G401 (cell line): ENCODE measurements at places on chromosomes 2 and 18.

GRCh38 chr18:70024829-70025228, 77.2 kb upstream of the CD226 start:
- DNase-seq = no peak

DNA sequence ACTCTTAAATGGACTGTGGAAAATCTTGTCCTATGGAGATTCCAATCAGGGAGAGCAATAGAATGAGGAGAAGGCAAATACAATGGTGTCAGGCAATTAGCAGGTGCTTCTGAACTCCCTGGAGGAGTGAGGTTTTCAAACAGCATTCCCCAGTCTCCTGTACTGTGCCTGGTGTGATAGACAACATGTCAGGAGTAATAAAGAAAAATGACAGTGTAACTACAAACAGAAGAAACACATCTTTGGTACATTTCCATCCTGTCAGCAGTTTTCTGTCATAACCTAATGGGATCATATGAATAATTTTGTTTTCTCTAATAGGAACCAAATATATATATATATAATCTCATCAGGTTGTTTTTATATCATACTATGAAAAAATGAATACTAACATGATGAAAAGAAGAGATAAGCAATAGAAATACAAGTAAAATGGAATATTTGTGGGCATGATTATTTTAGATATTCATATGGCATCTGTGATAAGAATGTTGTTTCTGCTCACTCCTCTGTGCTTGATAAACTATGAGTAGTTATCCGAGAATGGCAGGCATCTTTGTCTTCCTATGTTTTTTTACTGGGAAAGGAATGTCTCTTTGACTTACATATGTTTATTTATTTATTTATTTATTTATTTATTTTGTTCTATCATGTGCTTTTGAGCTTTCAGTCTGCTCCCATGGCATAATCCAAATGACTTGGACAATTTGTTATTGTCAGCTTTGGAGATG, 441.7 kb downstream of the TXNL1 start:
- DNase-seq = no peak

GRCh38 chr2:203533676-203534591, 1.2 kb downstream of the RAPH1 start:
- peak; percentile 59 for DNase-seq

GRCh38 chr2:130920415-130921163, 83.9 kb downstream of the ARHGEF4 start:
- DNase-seq = peak; percentile 81

GRCh38 chr18:37550118-37550875, 15.3 kb downstream of the CELF4 start:
- DNase-seq = no peak
